Stimulated activated CD4-positive, alpha-beta T cell treated with anti-CD3 and anti-CD28 coated beads, Interleukin-12 subunit alpha, Interleukin-12 subunit beta, amount 100 ng/mL, for 24 hours (primary cell): ENCODE measurements at places on chromosomes 2 and 18.

GRCh38 chr2:74822771-74823566 is 11.0 kb upstream of the HK2 start:
- no peak for DNase-seq

DNA sequence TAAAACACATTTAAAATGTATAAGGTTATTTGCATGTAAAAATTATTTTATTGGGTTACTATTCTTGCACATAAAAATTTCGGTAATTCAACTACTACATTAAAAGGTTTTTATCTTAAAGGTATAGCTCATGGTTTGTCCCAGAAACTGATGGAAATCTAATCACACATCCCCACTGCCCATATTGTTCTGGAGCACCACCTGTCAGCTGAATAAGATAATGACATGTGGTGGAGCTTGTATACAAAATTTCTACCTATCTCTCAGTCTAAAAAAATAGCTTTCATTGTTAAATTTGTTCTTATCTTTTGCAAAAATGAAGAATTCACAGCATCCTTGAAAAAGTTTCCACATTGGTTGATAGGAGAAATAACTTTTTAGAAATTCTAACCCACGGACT is 18.3 kb downstream of the ERBB4 start:
- DNase-seq = no peak

DNA sequence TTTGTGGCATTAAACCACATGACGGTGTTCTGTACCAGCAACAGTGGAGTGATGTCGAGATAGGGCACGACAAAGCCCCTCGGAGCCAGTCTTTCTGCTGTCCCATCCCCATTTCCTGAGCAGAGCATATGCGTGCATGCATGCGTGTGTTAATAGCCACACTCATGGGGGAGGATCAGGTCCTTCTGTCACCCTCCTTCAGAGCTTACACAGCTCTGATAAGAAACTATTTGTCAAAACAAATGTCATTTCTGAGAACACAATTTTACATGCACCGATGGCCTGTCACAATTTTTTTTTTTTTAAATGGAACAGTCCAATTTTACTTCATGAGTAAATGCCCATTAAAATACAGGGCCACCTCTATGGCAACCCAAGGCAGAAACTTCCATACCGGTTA is 95.9 kb upstream of the ZBTB14 start:
- DNase-seq = no peak

DNA sequence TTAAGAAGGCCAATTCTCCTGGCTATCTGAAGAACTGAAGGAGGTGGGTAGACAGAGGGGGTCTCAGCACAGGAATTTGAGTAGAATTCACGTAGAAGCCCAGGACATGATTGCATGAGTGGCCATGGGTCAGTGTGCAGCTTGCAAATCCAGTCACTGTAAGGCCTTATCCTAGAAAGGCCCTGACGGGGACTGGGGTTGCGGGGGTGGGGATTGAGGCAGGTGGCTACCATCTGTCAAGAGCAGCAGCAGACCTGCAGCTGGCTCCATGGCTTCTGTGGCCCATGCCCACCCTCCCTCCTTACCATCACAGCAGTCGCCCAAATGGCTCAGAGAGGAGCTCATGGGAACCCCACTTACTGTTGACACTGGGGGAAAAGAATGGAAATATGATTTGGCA is 34.6 kb upstream of the SLC14A1 start:
- no peak for DNase-seq

GRCh38 chr2:216780843-216781242 is 79.0 kb downstream of the TNP1 start:
- DNase-seq = no peak
